ENCODE measurements at places on chromosomes 13 and 19.

- peak; percentile 25 for DNase-seq
These were observed 5.0 kb upstream of the LENG1 start for GRCh38 chr19:54164369-54165068.

GRCh38 chr19:45468159-45468651 lies 409 bp downstream of the FOSB start:
- no peak for DNase-seq

- DNase-seq = no peak
These were observed 25.5 kb upstream of the ATP12A start for GRCh38 chr13:24654741-24655140.

DNA sequence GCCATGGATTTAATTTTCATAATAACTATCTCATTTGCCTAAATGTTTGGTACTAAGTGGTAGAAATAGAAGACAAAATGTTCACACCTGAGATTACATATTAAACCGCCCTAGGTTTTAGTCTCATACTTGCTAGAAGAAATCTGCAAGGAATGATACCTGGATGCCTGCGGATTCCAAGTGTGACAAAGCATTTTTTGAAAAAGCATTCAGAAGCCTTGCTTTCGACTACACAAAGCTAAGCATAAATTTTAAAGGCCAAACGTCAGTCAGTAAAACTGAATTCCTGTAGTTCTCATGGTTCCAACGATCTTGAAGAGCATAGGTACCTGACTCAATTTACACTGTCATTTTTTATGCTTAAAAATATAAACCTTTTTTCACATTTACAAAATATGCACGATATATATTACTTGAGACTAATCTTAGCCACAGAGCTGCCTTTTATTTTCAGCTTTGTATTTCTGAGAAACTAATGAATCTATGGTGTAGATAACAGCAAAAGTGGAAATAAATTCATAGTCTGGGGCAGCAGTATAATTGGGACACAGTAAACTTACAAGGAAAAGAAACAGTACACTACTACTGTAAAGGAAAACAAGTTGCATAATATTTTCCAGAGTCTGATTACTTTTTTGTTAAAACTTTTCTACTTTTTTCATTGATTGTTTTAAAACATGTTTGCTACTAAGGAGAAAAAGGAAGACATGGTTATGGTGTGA lies 1.2 kb upstream of the LRRC63 start:
- DNase-seq = no peak

GRCh38 chr19:19053508-19054314 lies 10.1 kb upstream of the SLC25A42 start:
- DNase-seq = peak; percentile 50

- DNase-seq = no peak
These were observed 16.0 kb upstream of the SEMA6B start for GRCh38 chr19:4575267-4576015.

DNA sequence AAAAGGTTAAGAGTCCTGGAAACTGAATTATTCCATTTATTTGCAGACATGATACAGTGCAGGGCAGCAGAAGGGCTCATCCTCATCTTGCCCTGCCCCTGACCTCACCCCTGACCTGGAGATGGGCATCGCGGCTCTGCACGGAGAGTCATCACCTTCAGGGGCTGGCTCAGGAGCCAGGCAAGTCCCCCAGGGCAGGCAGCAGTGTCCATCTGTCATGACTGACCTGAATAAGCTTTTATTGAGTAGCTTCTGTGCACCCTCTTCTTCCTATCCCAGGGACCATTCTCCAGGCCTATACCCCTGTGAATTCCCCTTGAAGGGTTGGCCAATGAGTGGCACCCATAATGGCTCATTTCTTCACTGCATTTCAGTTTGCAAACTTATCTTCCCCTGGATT lies 484.2 kb downstream of the ZNF536 start:
- DNase-seq = no peak

DNA sequence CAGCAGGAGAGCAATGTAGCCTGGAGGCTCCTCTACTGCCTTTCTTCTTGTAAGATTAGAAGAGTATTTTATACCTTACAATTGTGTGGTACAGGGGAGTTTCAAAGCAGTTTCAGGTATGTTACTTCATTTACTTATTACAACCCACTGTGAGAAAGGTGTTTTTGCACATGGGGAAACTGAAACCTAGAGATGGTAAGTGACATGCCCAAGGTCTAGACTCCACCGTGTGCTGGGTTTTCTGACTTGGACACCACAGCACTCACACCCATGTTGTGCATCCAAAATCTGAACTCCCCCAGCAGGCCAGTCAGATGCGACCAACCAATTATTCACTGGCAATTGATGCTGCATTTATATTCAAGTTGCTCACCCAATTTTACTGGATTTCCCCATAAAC lies 22.8 kb downstream of the ERICH6B start:
- DNase-seq = no peak

GRCh38 chr19:20351244-20351643 lies 184.2 kb downstream of the ZNF486 start:
- DNase-seq = no peak

DNA sequence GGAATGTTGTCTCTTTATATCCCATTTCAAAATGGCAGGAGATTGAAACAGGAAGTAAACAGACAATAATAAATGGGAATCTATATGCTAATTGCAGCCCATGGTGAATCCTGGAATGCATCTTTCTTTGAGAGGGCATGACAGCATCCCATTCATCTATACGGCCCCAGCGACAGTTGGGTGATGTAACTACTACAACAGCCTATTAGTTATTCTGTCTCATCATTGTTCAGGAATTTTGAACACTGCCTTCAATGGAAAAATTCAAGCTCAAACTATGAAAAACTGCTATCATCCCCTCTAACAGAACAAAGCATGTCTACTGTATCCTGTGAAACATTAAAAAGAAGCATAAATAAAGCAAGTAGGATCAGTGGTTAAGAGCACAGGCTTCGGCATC lies 262.1 kb downstream of the DCT start:
- no peak for DNase-seq

- DNase-seq = peak; percentile 75
These were observed 22.5 kb downstream of the IQCN start for GRCh38 chr19:18251587-18252369.
